Activated CD8-positive, alpha-beta memory T cell treated with anti-CD3 and anti-CD28 coated beads for 48 hours (primary cell): ENCODE measurements at places on chromosomes 5 and 9.

GRCh38 chr5:135469911-135470310 lies 17.8 kb upstream of the TIFAB start:
- no peak for DNase-seq

DNA sequence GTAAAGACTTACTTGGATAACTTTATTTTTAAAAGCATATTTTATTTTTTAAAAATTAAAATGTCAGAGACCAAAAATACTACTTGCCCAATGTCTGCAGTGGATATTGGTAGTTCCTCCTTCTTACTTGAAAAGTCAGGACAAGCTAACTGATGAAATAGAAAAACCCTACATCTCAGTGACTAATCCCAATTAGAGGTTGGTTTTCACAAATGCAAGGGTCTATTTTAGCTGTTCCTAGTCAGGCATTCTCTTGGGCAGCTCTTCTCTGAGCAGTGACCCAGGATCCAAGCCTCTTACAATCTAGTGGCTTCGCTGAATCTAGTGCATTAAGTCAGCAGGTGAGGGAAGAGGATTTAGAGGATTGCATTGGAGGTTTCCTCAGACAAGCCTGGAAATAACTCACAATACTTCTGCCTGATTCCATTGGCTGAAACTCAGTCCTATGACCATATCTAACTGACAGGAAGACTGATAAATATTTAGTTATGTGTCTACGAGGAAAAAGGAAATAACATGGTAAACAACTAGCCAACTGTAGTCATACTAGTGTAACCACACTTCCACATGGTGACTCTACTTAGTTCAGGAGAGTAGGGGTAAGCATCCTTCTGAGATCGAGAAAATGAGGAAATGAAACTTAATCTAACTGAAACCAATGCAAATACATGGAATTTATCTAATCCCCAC lies 34.2 kb upstream of the MIER3 start:
- DNase-seq: no peak

- DNase-seq: no peak
Measured at GRCh38 chr9:99505936-99506335, 283.9 kb downstream of the SEC61B start.

- DNase-seq: no peak
Measured at GRCh38 chr5:42991404-42992087, 48.6 kb downstream of the ANXA2R start.

DNA sequence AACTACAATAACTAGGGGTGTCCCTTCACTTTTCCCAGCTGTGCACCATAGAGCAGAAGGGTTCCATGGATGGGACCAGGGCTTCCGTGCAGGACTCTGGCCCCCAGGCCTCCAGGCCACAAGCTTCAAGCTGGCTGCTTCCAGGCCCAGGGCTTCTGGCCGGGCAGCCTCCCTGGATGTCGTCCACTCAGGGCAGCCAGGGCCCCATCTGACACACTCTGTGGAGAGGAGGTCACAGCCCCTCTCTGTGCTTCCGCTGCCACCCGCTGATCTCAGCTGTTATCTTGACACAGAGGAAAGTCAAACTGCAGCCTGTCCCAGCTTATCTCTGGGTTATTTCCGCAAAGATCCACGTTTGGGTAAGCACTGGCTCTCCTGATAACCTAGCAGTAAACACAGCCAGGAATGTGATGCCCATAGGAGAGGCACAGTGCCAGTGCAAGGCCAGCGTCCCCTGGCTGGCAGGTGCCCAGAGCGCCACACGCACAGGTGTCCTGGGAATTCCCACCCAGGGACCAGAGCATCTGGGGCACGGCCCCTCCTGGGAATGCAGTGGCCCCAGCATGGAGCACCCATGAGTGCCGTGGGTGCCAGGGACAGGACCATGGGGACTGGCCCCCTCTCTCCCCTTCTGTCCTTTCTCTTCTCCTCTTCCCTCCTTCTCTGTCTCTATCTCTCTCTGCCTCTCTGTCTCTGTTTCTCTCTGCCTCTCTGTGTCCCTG lies 15.6 kb upstream of the SLC6A19 start:
- no peak for DNase-seq

- DNase-seq: no peak
Measured at GRCh38 chr5:59322894-59323293, 570.6 kb downstream of the PDE4D start.

DNA sequence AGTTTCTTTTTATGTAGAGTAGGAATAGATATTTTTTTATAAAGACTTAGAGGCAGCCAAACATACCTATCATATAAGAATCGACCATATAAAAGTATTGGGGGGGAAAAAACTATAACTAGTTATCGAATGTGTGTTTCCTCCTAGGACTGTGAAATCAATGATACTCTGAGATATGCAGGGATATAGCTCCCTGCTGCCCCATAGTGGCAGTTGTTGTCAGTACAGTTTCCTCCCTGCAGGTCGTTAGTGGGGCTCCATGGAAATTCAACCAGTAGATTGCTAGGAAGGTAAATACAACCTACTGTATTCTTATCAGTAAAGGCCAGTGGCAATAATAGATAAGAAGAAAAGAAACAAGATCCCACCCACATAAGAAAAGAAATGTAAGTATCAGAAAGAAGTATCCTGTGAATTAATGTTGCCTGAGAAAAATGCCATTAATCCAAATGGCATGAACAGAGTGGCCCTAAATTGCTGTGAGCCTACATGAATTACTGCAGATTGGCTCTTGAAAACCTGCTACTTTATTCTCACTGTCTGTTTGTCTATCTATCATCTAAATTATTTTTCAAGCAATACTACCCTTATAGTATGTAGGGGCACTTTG lies 136.9 kb upstream of the FBN2 start:
- no peak for DNase-seq

DNA sequence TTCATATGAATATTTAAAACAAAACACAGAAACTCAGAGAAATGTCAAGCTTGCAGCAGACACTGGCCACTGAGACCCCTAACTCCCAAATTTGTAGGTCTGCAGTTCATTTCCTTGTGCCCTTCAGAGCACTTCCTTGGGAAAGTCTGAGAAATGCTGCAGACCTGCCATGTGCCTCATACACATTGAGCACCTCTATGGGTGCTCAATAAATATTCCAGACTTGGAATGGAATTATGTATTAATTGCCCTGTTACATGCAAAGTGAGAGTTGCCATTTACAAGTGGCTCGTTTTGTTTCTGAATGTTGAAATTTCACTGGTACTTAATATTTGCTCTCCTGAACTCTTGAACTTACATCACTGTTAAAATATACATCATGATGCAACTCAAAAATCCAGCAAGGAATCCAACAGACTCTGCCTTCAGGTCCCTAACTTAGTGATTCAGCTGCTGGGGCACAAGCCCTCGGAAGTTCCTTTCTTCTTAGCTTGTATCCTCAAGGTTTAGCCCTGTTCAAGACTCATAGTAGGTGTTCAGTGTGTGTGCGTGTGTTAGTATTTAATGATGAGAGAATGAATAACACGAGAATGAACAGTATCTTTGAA lies 90.6 kb downstream of the PTCD2 start:
- DNase-seq: no peak

GRCh38 chr5:127909066-127909465 lies 174.5 kb upstream of the SLC12A2 start:
- no peak for DNase-seq

GRCh38 chr9:136239135-136239982 lies 6.3 kb downstream of the QSOX2 start:
- no peak for DNase-seq

- no peak for DNase-seq
Measured at GRCh38 chr5:13987843-13988464, 43.5 kb upstream of the DNAH5 start.

DNA sequence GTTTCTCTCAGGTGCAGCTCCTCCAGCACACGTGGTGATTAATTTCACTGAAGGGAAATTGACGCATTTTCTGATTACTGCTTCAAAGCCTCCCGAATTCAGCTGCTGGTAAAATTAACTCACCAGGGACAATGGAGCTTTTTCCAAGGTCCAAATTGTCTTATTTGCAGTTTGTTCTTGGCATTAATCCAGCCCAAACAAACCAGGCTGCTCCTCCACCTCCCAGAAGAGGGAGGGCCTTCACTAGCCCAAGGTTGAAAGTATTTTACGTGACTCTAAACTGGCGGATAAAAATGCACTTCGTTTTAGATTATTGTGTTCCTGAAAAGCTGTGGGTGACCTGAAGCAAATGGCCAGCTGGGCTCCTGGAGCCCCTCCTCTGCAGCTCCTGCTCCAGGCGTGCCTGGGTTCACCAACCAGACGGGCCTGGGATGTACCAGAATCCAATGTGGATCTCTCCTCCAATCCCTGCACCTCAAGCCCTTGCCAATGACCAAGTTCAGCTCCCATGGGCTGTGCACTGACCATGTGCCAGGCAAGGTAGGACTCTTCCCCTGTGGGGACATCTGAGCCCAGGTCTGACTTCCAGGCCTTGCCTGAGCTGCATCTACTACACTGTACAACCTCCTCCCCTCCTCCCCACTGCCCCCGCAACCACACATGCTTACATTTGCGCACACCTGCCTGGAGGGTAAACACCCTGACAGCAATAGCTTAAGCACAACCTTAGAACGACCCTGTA lies 193.4 kb downstream of the CDK5RAP2 start:
- no peak for DNase-seq

DNA sequence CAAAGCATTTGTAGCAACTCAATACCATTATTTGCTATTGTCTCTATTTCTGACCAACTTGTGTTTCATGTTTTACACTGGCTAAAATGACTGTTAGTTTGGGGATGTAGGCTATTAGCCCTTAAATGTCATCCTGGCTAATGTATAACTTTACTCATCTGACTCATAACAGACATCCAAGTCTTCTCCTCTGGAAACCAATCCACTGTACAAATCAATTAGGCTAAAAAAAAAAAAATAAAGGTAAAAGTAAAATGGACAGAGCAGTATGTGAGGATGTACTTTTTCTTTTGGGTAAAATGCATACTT lies 20.6 kb downstream of the MEGF9 start:
- DNase-seq: no peak

- no peak for DNase-seq
Measured at GRCh38 chr5:181187500-181188213, 17.3 kb downstream of the TRIM7 start.

GRCh38 chr5:25516141-25516540 lies 871.4 kb upstream of the CDH10 start:
- DNase-seq: no peak

DNA sequence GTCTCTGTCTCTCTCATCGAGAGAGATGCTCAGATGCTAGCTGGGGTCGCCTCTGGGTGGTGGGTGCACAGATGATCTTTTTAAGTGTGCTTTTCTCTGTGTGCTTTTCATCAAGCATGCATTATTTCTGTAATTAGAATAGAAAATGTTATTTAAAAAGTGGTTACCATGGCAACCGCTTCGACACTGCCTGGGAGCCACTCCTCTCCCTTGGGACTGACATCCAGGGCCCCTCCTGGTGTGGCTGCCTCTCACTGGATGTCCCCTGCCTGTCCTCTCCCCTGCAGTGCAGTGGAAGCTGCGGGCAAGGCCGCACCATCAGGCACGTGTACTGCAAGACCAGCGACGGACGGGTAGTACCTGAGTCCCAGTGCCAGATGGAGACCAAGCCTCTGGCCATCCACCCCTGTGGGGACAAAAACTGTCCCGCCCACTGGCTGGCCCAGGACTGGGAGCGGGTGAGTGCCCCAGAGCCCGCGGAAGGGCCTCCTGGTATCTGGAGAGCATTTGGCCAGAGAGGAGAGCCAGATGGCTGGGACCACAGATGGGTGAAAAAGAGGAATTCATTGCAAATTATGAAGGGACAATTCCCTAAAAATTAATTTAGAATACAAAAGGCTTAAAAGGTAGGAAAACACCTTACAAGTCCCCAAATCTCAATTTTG lies 34.7 kb downstream of the ADAMTSL2 start:
- DNase-seq: no peak

- no peak for DNase-seq
Measured at GRCh38 chr9:80875947-80876346, 813.4 kb downstream of the TLE1 start.
